Activated T-helper 2 cell treated with anti-CD3 and anti-CD28 coated beads, Interferon-gamma antibody, Interleukin-2, Interleukin-4, amounts not matched to agents 10 μg/mL and 5 μg/mL and 100 μg/mL, durations not matched to agents 14 hours and 24 hours and 36 hours (primary cell): ENCODE measurements at places on chromosomes 2 and 18. TPM values are rescaled to one million over a fixed set of nuclear protein-coding genes. Genes with fewer than 3 reads are reported as not detected.

Gene CYTIP
- 199 and 206 TPM in 2 replicates for total RNA-seq

DNA sequence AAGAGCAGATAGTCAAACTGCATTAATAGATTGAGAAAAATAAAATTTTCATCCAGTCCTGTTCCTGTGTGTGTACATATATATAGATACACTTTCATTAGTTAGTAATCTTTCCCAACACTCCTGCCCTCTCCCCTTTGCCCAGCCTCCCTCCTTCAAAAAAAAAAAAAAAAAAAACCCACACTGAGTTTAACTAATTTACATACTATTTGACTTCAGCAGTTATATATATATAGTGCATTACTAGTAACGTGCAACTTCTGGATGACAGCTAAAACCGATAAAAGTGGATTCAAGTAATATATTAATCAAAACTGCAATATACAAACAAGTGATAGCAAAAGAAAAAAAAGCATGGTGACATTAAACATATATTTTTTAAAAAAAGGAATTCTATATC lies 1.4 kb downstream of the FIGN start:
- no peak for DNase-seq

DNA sequence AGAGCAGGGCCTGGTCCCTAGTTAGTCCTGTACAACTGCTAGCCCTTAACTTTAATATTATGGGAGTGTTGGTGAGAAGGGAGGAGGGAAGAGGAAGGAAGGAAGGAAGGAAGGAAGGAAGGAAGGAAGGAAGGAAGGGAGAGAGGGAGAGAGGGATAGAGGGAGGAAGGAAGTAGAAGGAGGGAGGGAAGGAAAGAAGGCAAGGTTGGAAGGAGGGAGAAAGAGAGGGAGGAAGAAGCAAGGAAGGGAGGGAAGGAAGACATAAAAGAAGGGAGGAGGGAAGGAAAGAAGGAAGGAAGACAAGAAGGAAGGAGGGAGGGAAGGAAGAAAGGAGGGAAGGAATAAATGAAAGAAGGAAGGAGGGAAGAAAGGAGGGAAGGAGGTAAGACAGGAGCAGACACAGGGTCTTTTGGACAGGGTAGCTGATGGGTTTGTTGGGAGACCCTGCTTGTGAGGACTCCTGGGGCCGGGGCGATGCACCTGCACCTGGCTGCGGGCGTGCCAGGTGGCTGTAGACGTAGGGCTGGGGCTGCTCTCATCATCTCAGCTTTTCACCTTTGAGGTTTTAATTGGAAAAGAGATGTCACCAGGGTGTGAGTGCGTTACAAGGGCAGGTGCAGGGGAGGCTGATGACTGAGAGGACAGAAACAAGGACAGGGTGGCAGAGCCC lies 5.9 kb upstream of the POMC start:
- DNase-seq, result no peak

DNA sequence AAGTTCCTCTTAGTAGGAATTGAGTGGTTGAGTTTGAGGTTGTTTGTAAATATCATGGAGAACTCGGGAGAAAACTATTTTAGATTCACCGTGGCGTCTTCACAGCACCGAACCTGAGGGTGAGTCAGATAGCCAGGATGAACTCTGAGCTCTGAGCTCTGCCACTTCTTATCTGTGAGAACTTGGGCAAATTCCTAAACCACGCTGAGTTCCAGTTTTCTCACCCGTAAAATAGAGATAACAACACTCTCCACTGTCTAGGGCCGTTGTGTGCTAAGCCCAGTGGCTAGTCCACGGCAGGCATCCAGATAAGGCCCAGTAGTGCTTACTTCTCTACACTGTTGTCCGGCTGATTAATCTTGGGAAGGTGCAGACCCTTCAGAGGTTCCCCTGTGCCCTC lies 7.0 kb downstream of the KIF5C start:
- no peak for DNase-seq

DNA sequence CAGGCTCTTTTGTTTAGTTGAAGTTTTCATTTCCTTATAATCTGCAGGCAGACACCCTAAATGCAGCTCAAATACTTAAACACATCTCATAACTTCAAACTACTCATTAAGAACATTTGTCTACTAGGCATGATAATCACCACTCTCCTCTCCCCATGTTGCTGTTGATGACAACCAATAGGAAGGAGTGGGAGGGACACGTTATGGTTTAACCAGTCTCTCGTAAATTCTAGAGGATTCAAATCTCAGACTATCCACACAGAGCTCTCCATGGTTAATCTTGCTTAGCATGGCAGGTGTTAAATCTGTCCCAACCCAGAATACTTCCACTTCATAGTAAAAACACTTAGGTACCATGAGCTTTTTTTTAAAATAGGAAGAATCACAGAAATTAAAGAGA lies 127.4 kb upstream of the AQP4 start:
- no peak for DNase-seq
